ENCODE measurements at places on chromosomes 2 and 18. TPM values are rescaled to one million over a fixed set of nuclear protein-coding genes. Genes with fewer than 3 reads are reported as not detected.

The SLC35G4 gene
- not detected for total RNA-seq

The TMEM163 gene
- total RNA-seq: not detected

The ANKRD30BL gene
- not detected for total RNA-seq

The LOXL3 gene
- 0.64 TPM for total RNA-seq

The SLC9A4 gene
- not detected for total RNA-seq

The HOXD10 gene
- total RNA-seq: 5.3 TPM

The DCDC2C gene
- not detected for total RNA-seq

The GREB1 gene
- total RNA-seq: 1.7 TPM

The NABP1 gene
- total RNA-seq: 10.7 TPM

The ACYP2 gene
- total RNA-seq: 8.6 TPM

The VWA3B gene
- not detected for total RNA-seq

The RANBP2 gene
- total RNA-seq: 27.3 TPM

The TNFRSF11A gene
- total RNA-seq: 11.8 TPM

The SERPINB3 gene
- 0.10 TPM for total RNA-seq

The DYNAP gene
- total RNA-seq: not detected

The RNF144A gene
- total RNA-seq: 10.0 TPM

The ACMSD gene
- not detected for total RNA-seq

The EGR4 gene
- total RNA-seq: 0.09 TPM

The ADD2 gene
- total RNA-seq: 24.0 TPM

The CCDC93 gene
- 15.1 TPM for total RNA-seq

The KRTCAP3 gene
- total RNA-seq: 0.39 TPM

The WDR12 gene
- 46.5 TPM for total RNA-seq

The IAH1 gene
- 86.7 TPM for total RNA-seq

The RUFY4 gene
- not detected for total RNA-seq

The TRIM54 gene
- 0.72 TPM for total RNA-seq

The AQP12B gene
- not detected for total RNA-seq

The VAMP5 gene
- not detected for total RNA-seq

The SLC16A14 gene
- total RNA-seq: 1.6 TPM

The FBLN7 gene
- 0.37 TPM for total RNA-seq

The METAP1D gene
- 2.7 TPM for total RNA-seq

The DNAH6 gene
- total RNA-seq: 0.05 TPM

The TUBA3D gene
- total RNA-seq: 0.59 TPM

The PLEKHM3 gene
- 2.8 TPM for total RNA-seq

The NFATC1 gene
- total RNA-seq: 6.2 TPM

The CHRNA1 gene
- total RNA-seq: not detected

The ACTR2 gene
- total RNA-seq: 184 TPM

The UGGT1 gene
- total RNA-seq: 22.9 TPM

The CHN1 gene
- 17.5 TPM for total RNA-seq

The GPR45 gene
- not detected for total RNA-seq

The ZNF892 gene
- 0.43 TPM for total RNA-seq

The TFCP2L1 gene
- 6.2 TPM for total RNA-seq

The GALNT13 gene
- total RNA-seq: 10.7 TPM

The TANC1 gene
- total RNA-seq: 6.9 TPM

Data from A549 treated with GW870086 at 1 μM for 4 hours (cell line).